ENCODE measurements at places on chromosomes 2 and 18. TPM values are rescaled to one million over a fixed set of nuclear protein-coding genes. Genes with fewer than 3 reads are reported as not detected.

GRCh38 chr2:10522726-10523405 lies 74.7 kb upstream of the ODC1 start:
- no peak for DNase-seq

DNA sequence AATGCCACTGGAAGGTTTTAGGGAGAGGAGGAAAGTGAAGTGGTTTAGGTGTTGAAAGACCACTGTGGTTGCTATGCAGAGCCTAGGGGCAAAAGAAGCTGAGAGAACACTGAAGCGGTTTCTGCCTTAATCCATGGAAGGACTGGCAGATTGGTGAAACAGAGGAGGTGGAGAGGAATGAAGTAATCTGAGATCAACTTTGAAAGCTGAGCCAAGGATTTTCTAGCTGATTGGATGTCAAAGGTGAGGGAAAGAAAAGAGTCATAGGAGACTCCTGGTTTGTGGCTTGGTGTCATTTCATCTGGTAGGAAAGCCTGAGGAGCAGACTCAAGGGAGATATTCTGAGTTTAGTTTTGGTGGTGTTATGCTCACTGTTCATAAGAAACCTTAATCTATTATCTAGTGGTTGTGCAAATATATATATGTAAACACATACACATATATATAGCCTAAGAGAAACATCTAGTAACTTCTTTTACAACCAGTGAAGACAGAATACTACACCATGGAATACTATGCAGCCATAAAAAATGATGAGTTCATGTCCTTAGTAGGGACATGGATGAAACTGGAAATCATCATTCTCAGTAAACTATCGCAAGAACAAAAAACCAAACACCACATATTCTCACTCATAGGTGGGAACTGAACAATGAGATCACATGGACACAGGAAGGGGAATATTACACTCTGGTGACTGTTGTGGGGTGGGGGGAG lies 134.1 kb upstream of the CREB1 start:
- DNase-seq, result peak; percentile 10

The DSEL gene
- total RNA-seq, result 7.1 TPM

The CD207 gene
- total RNA-seq, result not detected

The KCNG3 gene
- not detected for total RNA-seq

Data from epithelial cell of proximal tubule (primary cell).